NAMALWA (cell line): ENCODE measurements at places on chromosomes 7 and 10.

GRCh38 chr10:96043893-96044715 lies 721 bp downstream of the CCNJ start:
- peak; percentile 72 for DNase-seq

DNA sequence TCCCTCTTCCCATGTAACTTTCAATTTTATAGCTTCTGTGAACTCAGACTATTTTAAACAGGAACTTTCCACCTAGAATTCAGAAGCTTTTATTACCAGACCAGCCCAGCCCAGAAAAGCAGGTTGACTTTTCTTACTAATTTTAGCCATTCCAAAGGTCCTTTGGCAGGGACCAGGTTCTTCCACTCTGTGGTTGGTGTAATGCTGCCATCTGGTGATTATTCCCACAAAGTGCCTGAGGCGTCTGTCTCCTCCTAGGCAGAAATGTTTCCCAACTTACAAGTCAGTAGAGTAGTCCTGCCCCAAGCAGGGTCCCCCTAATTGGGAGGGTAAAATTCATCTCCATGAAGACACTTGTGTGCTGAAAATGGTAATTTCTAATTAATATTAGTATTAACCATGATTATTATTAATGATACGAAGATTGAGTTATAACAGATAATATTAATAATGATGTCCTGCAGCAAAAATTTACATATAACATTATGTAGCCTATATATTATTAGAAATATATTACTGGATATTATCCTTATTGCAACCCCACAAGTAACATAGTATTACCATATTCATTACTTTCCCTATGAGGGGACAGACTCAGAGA lies 53.0 kb upstream of the PPP1R17 start:
- DNase-seq: peak; percentile 42

- no peak for DNase-seq
These were observed 124.8 kb downstream of the CPED1 start for GRCh38 chr7:121113288-121113687.

DNA sequence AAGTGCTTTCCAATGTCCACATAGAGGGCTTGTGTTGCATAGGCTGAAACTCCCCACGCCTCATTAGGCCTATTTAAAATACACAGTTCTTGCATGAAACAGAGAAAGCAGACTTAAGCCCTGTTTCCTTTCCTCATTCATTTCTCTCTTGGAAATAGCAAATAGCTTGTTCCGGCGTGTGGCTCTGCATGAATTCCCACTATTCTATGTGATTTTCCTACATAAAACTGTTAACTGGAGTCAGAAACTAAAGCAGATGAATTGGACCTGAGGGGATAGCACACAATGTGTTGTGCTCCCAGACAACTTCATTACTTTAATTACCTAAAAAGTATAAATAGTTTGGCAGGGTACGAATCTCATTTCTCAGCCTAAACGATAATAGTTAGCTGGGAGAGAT lies 981.5 kb downstream of the SORCS1 start:
- DNase-seq: no peak

- DNase-seq: no peak
These were observed 417.2 kb upstream of the C7orf33 start for GRCh38 chr7:148173369-148173768.

DNA sequence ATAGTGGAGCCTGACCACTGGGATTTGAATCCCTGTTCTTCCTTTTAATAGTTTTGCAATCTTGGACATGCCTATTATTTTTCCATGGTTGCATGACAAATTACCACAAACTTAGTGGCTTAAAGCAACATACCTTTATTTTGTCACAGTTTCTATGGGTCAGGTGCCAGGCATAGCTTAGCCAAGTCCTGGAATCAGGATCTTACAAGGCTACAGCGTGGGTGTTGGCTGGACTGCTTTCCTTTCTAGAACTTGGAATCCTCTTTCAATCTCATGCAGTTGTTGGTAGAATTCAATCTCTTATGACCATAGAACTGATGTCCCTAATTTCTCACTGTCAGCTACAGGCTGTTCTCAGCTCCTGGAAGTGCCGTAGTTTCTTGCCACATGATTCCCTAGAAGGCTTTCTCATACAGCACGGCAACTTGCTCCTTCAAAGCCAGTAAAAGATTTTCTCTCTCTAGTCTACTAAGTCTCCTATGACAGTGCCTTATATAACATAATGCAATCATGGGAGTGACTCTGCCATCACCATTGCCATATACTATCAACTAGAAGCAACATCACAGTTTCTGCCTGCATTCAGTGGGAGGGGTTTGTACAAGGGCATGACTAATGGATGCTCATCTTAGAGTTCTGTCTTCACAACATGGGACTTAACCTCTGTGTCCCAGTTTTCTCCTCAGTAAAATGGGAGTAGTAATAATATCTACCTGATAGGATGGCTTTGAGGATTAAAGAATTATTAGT lies 243.4 kb upstream of the FZD1 start:
- DNase-seq: no peak

- DNase-seq: no peak
These were observed 100.7 kb downstream of the CDK6 start for GRCh38 chr7:92735707-92736106.

GRCh38 chr7:148014001-148014400 lies 576.6 kb upstream of the C7orf33 start:
- DNase-seq: no peak

- no peak for DNase-seq
These were observed 58.1 kb upstream of the AQP1 start for GRCh38 chr7:30853576-30853975.

DNA sequence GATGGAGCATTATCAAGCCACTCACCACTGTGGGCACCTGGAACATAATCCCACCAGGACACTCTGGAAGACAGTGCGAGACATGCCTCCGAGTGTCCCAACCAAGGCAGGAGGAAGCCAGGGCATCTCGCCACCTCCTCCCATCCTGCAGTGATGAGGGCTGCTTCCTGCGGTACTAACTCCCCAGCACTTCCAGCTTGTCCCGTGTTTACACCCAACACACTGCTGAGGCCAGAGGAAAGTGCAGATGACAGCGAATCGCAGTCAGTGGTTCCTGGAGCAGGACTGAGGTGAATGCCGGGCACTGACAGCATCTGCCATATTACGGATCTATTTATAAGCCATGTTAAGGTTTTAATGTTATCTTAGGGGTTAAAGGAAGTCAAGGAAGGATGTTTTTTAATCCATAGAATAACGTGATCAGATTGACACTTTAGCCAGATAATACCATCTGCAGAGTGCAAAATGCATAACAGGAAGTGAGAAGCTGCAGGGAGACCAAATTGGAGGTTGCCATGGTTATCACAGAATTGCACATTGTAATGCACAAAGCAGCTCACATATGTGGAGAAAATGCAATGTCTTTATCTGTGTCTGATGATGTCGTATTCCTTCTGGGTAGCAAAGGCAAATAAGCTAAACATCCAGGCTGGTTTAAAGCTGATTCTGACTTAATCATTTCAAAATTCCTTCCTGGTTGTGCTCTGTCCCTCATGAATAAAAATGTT lies 314.1 kb upstream of the C7orf33 start:
- peak; percentile 44 for DNase-seq

- DNase-seq: no peak
These were observed 431.8 kb upstream of the MGMT start for GRCh38 chr10:129035052-129035827.

DNA sequence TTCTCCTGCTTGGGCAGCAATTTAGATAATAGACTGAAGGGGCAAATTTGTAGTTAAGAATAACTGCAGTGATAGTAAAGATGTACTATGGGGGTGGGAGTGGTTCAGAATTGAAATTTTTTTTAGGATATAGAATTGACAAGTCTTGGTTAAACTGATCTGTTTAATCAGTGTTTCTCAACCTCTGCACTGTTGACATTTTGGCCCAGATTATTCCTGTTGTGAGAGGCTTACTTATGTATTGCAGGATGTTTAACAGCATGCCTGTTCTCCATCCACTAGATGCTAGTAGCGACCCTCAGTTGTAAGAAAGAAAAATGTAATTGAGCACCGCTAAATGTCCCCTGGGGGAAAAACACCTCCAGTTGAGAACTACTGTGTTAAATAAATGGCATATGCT lies 176.5 kb downstream of the CCDC7 start:
- no peak for DNase-seq

GRCh38 chr7:143203386-143203785 lies 18.5 kb upstream of the TAS2R40 start:
- no peak for DNase-seq

GRCh38 chr10:112953174-112954159 lies 3.4 kb downstream of the TCF7L2 start:
- no peak for DNase-seq

DNA sequence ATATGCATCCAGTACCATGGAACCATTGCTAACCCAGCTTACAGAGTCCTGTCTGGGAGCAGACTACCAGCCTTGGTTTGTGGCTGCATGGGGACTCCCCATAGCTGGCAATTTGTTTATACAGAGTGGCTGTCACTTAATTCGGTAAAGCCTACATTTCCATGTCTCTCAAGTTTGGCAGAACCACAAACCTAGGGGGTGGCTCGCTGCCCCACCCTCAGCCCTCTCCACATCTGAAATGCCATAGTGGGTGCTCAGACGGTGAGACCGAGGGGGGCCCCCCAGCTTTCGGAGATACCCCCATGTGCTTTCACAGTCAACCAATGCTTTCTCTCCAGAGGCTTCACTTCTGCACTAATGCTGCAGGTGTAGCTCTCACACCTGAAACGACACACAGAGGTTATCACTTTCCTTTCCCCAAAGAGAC lies 75.5 kb upstream of the KAT6B start:
- DNase-seq: no peak

DNA sequence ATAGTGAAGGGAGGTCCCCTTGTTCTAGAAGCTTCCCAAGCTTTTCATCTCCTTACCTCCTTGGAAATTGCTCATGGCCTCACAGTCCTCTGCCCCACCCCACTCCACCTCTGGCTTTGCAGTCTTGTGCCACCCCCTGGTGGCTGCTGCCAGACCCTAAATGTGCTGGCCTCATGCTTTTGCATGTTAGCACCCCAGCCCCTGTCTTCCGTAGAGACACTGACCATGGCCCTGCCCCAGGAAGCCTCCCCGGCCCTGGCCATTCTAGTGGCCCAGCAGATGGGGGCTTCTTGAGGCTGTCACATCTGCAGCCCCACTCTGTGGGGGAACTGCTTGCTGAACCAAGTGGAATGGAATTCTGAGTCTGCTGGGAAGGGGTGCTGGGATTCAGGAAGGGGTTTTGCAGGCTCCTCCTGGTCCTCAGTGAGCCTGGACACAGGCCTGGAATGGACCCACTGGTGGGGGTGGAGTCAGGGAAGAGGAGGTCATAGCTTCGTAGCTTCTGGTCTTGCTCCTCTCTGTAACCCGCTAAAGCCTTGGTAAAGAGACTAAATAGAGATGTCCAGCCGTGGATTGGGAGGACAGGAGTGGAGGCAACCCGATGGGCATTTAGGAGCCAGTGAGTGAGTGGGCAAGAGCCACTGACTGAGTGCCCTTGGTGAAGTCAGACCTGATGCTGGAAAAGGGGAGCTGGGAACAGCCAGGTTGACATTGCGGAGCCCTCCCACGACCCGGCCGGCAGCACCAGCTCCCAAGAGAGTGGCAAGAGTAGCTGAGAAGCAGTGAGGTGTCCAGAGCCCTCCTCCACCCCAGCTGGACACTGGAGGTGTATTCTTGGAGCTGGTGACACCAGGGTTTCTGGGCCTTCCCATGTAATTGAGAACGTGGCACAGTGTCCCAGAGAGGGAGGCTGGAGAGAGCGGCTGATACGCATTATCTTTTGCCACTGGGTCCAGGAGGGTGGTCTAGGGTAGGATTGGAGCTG lies 20.9 kb downstream of the RAMP3 start:
- DNase-seq: peak; percentile 50
